ENCODE measurements at places on chromosomes 1 and 21.

GRCh38 chr21:45508607-45509565, 33.4 kb downstream of the SLC19A1 start:
- peak; percentile 76 for DNase-seq

DNA sequence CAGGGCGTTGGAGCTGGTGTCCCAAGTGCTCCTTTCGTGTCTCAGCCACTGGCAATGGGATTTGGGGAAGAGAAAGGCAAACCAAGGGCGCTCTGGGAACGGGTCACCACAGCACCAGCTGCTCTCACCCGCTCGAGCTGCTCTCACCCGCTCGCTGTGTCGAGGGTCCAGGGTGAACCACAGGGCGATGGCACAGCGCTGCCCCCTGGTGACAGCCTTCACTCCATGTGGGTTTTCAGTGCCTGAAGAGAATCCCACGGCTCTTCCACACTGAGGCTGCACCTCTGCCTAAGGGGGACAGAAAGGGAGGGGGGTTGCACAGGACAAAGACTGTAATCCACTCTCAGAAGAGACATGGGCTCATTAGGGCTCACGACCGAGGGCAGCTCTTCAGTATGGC, 7.1 kb upstream of the CLDN19 start:
- peak; percentile 82 for DNase-seq

- DNase-seq: no peak
These were observed 14.2 kb downstream of the CD101 start for GRCh38 chr1:117015724-117016123.

DNA sequence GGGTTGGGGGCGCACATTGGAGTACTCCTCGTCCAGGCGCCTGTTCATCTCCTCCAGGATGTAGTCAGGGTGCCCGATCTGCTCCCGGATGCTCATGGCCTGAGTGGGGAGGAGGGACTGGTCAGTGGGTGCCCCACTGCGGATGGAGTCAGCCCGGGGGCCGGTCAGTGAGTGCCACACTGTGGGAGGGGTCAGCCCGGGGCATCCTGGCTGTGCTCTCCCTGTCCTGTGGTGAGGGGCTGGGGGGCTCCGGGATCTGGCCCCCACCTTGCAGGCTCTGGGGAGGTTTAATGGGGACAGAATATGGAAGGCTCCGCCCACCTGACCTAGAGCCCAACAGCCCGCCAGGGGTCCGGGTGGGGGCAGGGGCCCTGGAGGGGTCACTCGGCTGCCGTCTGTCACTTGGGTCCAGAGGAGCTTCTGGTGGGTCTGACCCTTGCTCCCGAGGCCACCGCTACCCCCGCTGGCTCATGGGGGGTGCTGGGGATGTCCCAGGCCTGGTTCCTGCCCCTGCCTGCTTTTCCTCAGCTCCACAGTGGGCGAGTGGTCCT, 8.8 kb downstream of the PRXL2B start:
- DNase-seq: peak; percentile 72
